ENCODE measurements at places on chromosomes 4 and X. TPM values are rescaled to one million over a fixed set of nuclear protein-coding genes. Genes with fewer than 3 reads are reported as not detected.

LRCH2 gene
- 15.8 TPM for total RNA-seq

COX7B2 gene
- not detected for total RNA-seq

INTU gene
- total RNA-seq: 8.1 TPM

ZNF518B gene
- 40.8 TPM for total RNA-seq

COL25A1 gene
- 0.11 TPM for total RNA-seq

SMIM31 gene
- not detected for total RNA-seq

DRP2 gene
- total RNA-seq: 1.7 TPM

HERC5 gene
- total RNA-seq: 2.7 TPM

DMRTC1 gene
- not detected for total RNA-seq

ZNF280C gene
- 4.1 TPM for total RNA-seq

ANOS1 gene
- total RNA-seq: 7.9 TPM

ADH1B gene
- 0.33 TPM for total RNA-seq

KCNE5 gene
- 0.33 TPM for total RNA-seq

SPATA18 gene
- 4.4 TPM for total RNA-seq

XAGE1A gene
- not detected for total RNA-seq

FGD1 gene
- 7.0 TPM for total RNA-seq

SCFD2 gene
- 25.5 TPM for total RNA-seq

FREM3 gene
- not detected for total RNA-seq

ODAPH gene
- total RNA-seq: not detected

EMCN gene
- 0.12 TPM for total RNA-seq

GCNA gene
- total RNA-seq: 1.9 TPM

GAGE1 gene
- total RNA-seq: not detected

GNRHR gene
- total RNA-seq: not detected

BMPR1B gene
- 1.1 TPM for total RNA-seq

GAGE13 gene
- not detected for total RNA-seq

APBB2 gene
- 46.8 TPM for total RNA-seq

FGF2 gene
- total RNA-seq: 40.9 TPM

SATL1 gene
- under 0.01 TPM for total RNA-seq

CXCL13 gene
- not detected for total RNA-seq

ELF4 gene
- total RNA-seq: 10.4 TPM

MAGEH1 gene
- 41.4 TPM for total RNA-seq

HOPX gene
- 2.2 TPM for total RNA-seq

OTC gene
- total RNA-seq: not detected

EDNRA gene
- 3.5 TPM for total RNA-seq

MTM1 gene
- total RNA-seq: 10.1 TPM

IGSF1 gene
- total RNA-seq: 0.25 TPM

MGST2 gene
- 3.0 TPM for total RNA-seq

TMEM31 gene
- not detected for total RNA-seq

PSMD10 gene
- total RNA-seq: 144 TPM

SHISA3 gene
- total RNA-seq: 0.12 TPM

GK gene
- 52.5 TPM for total RNA-seq

MAP3K15 gene
- total RNA-seq: 0.12 TPM

IBSP gene
- not detected for total RNA-seq

COL4A6 gene
- total RNA-seq: 3.8 TPM

CCNA2 gene
- 32.2 TPM for total RNA-seq

SERTM2 gene
- total RNA-seq: 1.9 TPM

DGKK gene
- not detected for total RNA-seq

IL15 gene
- total RNA-seq: 5.0 TPM

ADGRG2 gene
- total RNA-seq: not detected

MBNL3 gene
- 1.5 TPM for total RNA-seq

HSFX2 gene
- not detected for total RNA-seq

DGAT2L6 gene
- total RNA-seq: not detected

CACNA1F gene
- total RNA-seq: not detected

S100G gene
- total RNA-seq: not detected

SPIN3 gene
- total RNA-seq: 13.0 TPM

ARX gene
- not detected for total RNA-seq

STAG2 gene
- total RNA-seq: 107 TPM

SLC9B1 gene
- total RNA-seq: 0.87 TPM

Measured in uterine smooth muscle cell (primary cell).